C1 segment of cervical spinal cord (tissue), 14 donors: ENCODE measurements at places on chromosomes 12 and 14.

- DNase-seq = no peak
These were observed 140.4 kb downstream of the SLC35F4 start for GRCh38 chr14:57725399-57726077.

DNA sequence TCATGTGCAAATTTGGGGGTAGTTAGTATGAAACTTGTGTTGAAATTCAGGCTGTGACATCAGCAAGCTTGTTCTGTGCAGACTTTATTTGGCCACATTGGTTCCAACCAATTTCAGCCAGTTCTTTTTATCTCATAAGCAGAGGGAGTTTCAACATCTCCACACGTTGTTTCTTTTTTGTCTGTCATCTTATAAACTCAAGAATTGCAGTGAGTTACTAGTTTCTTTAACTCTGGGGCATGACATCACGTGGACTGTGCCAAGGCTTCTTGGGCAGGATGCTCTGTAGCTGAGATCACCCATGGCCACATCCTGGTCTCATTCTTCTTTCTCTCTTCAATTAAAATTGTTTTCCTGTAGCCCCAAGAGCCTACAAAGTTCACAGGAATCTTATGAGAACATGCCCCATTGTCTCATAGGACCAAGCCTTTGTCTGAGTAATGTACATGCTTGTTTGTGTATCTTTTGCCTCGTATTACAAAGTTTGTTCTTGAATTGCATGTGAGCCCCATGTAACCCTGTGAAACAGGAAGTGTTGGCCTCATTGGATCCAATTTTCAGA, 982.0 kb upstream of the TMEM132C start:
- DNase-seq = no peak

- no peak for DNase-seq
These were observed 545 bp downstream of the SMARCC2 start for GRCh38 chr12:56188778-56189098.

DNA sequence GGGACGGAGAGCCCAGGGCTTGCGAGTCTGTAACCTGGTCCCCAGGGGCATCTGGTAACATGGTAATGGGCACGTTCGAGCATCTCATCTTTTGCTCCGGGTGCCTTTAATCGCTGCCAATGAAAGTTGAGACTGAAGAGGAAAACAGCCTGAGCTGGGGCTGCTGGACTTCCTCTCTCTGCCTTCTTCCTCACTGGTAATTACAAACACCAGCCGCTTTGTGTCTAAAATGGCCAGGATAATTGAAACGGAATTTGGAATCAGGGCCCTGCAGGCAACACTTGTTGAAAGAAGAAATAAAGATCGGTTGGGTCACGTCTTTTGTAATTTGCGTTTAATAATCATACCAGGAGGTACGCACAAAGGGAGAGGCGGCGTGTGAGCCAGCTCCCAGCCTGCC, 51.5 kb upstream of the GPATCH2L start:
- no peak for DNase-seq

GRCh38 chr12:39605501-39605900, 14.1 kb downstream of the ABCD2 start:
- no peak for DNase-seq

DNA sequence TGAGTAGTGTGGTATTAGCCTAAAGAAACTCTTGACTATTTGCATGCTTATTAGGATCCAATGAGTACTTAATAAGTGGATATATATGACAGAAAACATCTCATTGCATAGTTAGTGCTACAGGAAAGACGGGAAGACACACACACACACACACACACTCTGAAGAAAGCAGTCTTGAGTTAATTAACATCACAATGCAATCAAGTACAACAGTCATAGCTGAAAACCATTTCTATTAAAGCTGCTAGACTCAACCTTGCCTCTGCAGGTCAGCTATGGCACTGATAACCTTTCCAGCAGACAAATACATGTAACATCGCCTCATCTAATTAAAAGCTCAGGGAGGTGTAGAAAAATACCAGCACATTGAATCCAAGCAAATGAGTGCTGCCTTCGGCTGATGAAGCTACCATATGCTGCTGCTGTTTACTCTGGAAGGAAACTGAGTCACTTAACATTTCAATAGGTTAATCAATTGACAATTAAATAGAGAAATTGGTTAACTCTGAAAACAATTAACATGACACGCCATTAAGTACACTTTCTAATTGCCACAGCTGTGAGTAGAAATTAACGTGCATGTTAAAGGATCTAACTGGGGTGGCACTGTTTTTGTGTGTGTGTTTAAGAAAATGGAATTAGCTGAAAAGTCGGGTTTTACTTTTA, 93.2 kb upstream of the OTX2 start:
- no peak for DNase-seq

DNA sequence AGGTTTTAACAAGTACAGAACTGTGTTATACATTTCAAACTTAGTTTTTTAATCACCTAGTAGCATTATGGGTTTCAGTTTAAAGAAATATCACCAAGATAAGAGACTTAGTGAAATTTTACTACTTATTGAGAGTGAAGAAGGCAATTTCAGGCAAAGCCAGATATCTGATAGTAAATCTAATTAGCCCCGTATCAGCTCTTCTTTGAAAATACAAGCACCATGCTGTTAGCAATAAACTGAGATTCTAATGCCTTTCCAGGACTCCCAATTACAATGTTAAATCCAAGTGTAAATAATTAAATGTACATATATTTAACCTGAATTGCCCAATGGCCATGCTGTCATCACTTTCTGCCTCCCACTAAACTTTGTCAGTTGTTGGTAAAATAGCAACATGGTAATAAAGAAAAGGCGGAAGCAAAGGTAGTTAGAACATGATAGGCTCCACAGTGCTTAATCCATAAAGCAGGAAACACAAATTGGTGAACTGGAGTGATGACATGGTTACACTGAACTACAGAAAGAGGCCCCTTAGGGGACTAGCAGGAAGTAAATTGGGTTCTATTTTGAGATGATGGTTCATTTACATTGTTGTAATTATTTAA, 646.1 kb downstream of the C12orf50 start:
- no peak for DNase-seq

GRCh38 chr12:117836999-117837736, 131.6 kb downstream of the KSR2 start:
- DNase-seq = peak; percentile 49

DNA sequence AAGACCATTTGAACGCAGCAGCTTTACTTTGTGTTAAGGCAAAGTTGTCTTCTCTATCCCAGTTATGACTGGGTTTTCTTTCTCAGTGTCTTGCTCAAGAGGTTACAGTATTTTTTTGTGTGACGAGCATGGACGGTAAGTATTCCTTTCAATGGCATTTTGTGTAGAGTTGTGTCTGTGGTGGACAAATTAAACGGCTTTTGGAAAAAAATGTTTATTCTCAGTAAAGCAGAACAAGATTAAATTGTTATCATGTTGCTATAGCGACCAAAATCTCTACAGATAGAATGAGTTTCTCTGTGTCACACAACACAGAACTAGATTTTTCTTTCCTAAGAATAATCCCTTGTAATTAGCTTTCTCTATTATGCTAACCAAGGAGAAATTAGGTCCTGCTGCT, 417.1 kb downstream of the AEBP2 start:
- no peak for DNase-seq

DNA sequence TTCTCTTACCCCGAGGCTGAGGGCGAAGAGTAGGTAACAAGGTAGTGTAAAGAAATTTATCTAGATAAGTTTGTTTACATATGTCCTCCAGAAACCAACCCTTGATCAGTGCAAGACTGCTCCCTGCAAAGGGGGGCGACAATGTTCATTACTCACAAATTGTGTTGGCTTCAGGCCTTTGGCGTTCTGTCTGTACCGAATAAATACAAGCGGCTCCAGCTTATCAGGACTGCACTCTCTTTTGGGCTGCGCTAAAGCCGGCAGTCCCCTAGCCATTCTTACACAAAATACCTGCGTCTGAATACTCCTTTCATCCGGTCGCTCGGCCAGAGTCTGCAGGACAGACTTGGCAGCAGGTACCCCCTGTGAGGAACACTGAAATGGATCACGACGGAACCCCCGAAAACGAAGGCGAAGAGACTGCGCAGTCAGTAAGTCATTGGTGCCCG, 116.4 kb downstream of the PPHLN1 start:
- DNase-seq = no peak

GRCh38 chr14:103561381-103562178, 877 bp downstream of the BAG5 start:
- DNase-seq = no peak

GRCh38 chr12:113291586-113291985, 43.3 kb downstream of the SLC8B1 start:
- no peak for DNase-seq

DNA sequence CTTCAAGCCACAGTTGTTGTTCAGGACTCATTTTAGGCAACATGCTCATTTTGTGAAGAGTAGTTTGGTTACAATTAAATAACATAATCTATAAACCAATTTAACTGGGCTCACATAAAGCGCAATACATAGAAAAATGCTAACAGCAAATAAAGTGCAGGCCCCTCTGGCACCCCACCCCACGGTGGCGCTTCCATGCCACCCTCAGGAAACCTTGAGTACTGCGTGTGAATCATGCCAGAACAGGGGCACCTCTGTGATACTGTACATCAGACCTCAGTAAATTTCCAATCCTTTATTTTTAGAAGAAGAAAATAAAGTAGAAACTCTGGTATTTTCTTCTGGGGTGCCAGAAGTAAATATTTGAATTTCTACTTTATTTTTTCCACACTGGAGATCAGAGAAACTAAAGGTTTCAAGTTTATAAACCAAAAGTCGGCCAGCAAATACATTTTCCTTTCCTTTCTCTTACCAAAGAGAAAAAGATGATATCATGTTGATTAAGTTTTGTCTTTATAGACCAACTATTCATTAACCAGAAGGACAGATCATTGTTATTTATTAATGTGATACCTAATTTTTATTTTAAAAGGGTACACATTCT, 316.8 kb downstream of the PAWR start:
- DNase-seq = no peak

GRCh38 chr14:91420686-91421085, 3.1 kb upstream of the CCDC88C start:
- no peak for DNase-seq

- no peak for DNase-seq
These were observed 293.0 kb downstream of the SSPN start for GRCh38 chr12:26488351-26488750.

- DNase-seq = no peak
These were observed 183.8 kb downstream of the TMEM132C start for GRCh38 chr12:128450810-128451209.

GRCh38 chr14:87434011-87434410, 559.0 kb downstream of the GALC start:
- DNase-seq = no peak

DNA sequence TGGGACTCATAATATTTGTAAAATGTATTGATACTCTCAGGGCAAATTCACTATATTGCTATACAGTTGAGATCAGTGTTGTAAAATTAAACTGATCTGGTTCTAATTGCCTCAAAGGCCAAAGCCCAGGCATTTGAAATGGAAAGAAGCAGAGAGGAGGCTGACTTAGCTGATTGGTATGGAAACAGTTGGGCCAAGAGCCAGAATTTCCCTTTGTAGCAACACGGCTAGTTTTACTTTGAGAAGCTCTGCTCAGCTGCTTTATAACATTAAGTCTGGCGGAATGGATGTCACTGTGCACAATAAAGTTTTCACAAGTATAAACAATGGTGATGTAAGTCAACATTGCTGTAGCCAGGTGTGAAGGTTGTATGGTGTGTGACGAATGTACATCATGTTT, 186.4 kb downstream of the MSRB3 start:
- DNase-seq = no peak

- DNase-seq = no peak
These were observed 56.0 kb downstream of the DCAF5 start for GRCh38 chr14:69096781-69097475.
